ENCODE measurements at places on chromosomes 4 and X.

DNA sequence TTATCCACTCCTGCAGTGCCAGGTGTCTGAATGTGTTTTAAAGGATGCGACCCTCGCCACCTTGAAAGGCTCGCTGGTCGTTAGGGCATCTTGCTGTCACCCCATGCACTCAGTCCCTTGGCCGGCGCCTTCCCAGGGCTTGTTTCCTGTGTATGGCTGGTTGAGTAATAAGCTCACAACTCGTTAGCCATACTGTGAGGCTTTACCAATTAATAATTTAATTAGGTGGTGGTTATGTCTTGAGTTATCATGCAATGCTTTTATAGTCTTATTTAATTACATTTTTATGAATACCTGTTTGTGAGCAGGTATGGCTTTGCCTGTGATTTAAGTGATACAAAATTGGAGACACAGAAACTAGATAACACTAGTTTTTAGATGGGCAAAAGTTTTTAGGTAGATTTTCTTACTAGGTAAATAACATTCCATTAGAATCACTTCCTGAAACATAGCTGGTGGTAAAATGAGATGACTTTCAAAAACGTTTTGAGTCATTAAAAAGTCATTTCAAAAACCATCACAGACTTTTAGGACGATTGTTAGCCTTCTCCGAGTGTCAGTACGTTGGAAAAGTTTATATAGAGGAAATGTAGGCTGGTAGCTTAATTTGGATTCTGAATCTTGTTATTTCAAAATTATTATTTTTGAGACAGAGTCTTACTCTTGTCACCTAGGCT is 18.2 kb downstream of the PTTG2 start:
- no peak for DNase-seq

DNA sequence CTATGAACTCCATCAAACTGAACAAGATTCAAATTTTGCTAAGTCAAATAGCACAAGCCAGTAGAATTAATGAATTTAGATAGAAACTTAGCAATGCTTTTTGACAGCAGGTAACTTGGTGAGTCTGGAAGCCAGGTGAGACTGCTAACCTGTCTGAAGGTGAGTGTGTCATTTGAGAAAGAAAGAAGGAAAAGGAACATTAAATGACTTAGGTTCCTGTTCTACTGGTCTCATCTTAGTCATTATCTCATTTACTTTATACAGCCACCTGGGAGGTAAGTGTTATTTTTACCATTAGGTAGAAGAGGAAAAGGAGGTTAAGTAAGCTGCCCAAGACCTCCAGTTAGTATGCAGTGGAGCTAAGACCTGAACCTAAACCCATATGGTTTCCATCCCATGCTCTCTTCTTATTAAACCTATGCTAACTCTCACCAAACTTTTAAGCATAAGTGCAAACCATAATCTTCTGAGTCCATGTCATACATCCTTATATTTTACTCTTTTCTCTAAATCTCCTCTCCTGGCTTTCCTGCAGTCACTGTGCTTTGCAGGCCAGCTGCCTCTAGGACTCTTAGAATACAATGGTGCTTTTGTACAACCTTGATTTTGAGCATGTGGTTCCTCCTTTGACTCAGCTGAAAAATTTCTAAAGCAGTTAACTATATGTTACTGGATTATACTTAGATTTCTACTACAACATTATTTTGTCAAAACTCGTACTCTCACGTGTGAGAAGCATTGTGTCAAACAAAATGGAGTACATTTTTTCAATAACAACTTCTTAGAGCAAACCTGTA is 68.5 kb downstream of the ATP10D start:
- DNase-seq, result no peak

DNA sequence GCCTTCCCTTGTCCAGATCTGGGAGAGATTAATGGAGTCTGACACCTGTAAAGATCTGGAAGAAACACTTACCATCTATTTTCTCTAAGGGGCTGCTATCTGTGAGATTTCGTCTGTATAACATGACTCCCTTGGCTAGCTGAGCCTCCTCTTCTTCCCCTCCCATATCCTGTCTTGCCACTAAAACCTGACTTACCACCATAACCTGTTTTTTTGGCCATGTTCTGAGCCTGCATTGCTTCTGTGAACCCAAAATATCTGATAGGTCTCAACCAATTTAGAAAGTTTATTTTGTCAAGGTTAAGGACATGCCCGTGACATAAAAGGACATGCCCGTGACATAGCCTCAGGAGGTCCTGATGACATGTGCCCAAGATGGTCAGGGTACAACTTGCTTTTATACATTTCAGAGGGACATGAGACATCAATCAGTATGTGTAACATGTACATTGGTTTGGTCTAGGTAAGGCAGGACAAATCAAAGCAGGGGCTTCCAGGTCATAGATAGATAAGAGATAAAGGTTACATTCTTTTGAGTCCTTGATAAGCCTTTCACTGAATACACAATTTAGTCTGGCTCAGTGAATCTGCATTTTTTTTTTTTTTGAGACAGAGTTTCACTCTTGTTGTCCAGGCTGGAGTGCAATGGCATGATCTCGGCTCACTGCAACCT is 11.4 kb downstream of the MGST2 start:
- DNase-seq, result no peak

- no peak for DNase-seq
Observed at GRCh38 chrX:121258545-121258944, 211.1 kb downstream of the GLUD2 start.

- DNase-seq, result no peak
Observed at GRCh38 chr4:86152454-86152853, 207.4 kb downstream of the MAPK10 start.

- no peak for DNase-seq
Observed at GRCh38 chr4:2436301-2436700, 17.5 kb downstream of the CFAP99 start.

DNA sequence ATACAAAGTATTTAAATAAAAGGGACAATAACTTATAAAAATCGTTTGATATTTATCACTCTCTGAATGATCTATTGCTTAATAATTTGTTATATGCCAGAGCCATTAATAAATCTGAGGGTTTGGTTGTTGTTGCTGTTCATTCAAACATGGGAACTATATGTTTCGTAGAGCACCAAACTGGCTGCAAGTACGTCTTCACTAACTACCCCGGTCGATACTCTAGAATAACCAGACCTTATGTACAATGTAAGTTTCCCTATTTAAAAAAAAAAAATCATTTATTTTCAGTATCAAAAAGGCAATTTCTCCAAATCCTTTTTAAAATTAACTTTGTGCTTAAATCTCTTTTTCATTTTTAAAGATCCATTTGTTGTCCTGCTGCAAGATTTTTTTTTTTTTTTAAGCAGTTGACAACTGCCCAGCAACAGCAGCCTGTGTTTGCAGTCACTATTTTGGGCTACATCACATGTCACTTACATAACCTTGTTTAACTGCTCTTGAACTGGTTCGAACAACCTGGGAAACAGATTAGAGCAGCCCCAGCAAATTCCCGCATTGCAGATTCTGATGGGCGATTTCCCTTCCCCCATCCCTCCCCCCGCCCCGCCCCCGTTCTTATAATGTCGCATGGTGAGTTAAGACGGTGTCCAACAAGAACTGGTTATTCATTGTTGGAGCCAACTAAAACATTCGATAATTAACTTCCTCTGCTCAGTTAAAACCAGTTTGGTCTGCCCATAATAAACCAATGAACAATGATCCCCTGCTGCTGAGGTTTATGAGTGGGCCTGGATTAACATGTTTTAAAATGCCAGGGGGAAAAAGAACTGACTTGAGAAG is 238.9 kb downstream of the NR3C2 start:
- peak; percentile 20 for DNase-seq

DNA sequence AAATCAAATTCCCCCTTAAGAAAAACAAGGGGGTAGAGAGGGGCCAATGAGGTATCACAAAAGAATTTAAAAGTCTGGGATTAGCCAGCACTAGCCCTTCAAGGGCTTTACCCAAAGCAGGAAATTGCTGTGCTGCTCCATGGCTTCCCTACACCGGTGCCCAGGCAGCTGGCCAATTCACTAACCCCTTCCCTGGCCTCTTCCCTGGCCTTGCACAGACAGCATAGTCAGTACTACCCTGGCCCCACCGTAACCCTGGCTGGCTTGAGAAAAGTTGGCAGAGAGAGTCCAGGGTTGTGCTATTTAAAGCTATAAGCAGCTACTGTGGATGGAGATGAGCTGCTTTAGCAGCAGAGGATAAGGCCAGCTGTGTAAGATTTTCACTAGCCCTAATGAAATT is 43.1 kb downstream of the ADAMTS3 start:
- DNase-seq, result peak; percentile 75

DNA sequence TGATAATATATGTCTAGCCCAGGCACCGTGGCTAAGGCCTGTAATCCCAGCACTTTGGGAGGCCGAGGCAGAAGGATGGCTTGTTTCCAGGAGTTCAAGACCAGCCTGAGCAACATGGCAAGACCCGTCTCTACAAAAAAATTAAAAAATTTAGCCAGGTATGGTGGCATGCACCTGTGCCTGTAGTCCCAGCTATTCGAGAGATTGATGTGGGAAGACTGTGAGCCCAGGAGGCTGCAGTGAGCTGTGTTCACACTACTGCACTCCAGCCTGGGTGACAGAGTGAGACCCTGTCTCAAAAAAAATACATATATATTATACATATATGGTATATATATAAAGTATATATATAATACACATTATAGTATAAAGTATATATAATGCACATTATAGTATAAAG is 162.0 kb upstream of the MAB21L2 start:
- DNase-seq, result no peak

GRCh38 chr4:8274765-8275547 is 5.4 kb downstream of the HTRA3 start:
- DNase-seq, result peak; percentile 85

GRCh38 chr4:168509786-168510185 is 12.9 kb downstream of the PALLD start:
- no peak for DNase-seq

- no peak for DNase-seq
Observed at GRCh38 chr4:178165251-178165950, 723.2 kb upstream of the AGA start.

DNA sequence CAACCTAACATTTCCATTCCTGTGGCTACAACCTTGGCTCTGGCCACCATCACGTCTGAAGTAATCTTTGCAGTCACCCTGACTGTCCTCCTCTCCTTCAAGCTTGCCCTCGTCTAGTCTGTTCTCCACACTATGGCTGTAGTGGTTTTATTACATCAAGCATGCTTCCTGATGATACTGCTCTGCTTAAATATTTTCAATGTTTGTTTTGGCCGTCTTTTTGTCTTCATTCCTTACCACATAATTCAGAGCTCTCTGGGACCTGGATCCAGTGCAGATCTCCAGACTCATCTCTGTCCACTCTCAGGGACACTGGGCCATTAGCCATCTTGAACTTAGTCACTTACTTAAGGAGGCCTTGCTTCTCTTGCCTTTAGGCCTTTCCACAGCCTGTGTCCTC is 27.7 kb upstream of the FREM3 start:
- DNase-seq, result peak; percentile 42

DNA sequence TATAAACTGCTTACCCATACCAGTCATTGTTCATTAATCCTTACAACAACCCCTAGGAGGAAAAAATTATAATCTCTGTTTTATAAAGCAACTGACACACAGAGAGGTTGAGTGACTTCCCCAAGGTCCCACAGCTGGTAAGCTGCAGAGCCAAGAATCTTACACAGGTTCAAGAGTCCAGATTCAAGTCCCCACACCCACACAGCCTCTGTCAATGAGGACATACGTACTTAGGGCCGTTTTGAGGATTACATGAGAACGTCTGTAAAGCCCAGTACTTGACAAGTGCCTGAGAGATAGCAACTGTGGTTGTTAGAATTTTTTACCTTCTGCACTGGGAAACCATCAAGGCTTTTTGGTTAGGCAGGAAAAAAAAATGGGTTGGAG is 556 bp upstream of the SLC25A43 start:
- DNase-seq, result no peak

Measured in astrocyte of the cerebellum (primary cell).